ENCODE measurements at places on chromosomes 2 and 18. TPM values are rescaled to one million over a fixed set of nuclear protein-coding genes. Genes with fewer than 3 reads are reported as not detected.

DNA sequence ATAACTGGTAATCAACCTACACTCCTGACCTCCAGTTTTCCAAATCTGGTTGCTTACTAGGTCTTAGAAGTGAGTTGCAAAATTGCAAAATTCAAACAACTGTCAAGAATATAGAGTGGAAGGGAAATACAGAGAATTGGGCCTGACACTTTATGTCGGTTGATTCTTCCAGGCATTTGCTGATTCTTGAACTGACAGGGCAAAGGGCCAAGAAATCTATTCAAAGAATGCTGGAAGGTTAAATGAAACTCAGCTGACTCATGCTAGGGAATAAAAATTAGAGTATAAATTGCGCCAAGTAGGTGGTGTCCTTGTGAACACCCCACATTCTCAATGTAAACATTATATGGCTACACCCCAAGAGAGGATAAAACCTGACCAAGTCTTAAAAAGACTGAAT is 21.5 kb upstream of the ZSCAN30 start:
- no peak for DNase-seq

The CAPG gene
- 52.0 TPM for polyA plus RNA-seq

DNA sequence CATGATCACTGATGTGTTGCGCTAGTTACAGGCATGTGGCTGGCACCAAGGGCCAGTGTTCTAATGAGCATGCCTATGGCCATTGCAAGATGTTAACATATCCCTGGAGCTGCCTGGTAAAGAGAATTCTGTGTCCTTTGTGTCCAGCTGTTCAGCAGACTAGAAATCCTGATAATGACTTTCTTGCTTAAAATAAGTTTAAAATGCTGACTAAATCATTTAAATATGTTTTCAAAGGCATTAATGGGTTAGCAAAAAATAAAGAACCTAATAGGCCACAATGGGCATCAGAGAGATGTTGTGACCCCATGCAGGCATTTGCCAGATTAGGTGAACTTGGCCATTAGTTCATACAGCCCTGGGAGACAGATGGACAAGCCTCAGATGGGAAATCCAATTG is 67.5 kb downstream of the GPR39 start:
- no peak for DNase-seq

The SPEG gene
- polyA plus RNA-seq: 35.0 TPM

The ERFE gene
- 1.2 TPM for polyA plus RNA-seq

- DNase-seq: peak; percentile 53
These were observed 102.3 kb downstream of the BOD1L2 start for GRCh38 chr18:57249179-57249578.

DNA sequence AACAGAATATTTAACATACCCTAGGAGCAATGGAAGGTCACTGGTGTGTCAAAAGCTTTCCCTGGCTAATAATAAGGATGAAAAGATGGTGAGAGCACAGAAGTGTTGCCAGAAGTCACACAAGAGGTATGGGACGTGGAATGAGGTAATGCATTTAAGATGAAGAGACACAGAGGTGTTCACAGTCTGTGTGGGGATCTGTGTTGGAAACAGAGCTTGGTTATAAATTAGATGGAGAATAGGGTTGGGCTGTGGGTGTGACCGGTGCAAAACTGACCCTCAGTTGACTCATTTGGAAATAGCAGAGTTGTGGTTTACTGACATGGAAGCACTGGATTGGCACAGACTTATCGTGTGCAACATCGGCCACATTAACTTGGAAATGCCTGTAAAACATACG is 372.5 kb downstream of the SATB2 start:
- no peak for DNase-seq

DNA sequence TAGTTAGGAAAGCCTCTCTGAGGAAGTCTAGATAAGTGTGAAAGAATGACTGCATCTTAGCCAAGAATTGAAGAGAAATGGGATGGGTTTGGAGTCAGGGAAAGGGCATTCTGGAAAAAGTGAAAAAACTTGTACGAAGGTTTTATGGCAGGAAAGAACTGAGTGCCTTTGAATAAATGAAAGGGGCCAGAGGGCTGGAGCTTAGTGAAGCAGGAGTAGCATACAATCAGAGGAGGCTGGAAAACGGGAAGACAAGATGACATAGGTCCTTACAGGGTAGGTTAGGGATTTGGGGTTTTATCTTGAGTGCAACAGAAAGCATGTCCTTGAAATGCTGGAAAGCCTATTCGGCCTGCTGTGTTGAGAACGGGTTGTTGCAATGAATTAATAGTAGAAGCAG is 152.6 kb upstream of the RND3 start:
- DNase-seq: no peak

DNA sequence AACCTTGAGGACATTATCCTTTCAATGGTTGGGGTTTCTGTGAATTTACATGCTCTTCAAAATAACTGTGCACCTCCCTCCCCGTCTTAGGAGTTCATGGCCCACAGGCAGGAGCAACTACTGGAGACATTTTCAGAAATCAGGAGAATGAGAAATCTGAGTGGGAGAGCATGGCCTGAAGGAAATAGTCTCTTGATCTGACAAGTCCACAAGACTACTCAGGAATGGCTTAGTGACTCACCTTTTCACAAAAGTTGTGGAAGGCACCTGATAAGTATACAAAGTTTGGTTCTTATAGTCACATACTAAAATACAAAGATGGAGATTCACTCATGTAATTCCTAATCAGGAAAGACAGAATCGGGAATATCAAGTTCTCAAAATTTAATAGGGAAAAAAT is 83.6 kb upstream of the NCKAP5 start:
- no peak for DNase-seq

DNA sequence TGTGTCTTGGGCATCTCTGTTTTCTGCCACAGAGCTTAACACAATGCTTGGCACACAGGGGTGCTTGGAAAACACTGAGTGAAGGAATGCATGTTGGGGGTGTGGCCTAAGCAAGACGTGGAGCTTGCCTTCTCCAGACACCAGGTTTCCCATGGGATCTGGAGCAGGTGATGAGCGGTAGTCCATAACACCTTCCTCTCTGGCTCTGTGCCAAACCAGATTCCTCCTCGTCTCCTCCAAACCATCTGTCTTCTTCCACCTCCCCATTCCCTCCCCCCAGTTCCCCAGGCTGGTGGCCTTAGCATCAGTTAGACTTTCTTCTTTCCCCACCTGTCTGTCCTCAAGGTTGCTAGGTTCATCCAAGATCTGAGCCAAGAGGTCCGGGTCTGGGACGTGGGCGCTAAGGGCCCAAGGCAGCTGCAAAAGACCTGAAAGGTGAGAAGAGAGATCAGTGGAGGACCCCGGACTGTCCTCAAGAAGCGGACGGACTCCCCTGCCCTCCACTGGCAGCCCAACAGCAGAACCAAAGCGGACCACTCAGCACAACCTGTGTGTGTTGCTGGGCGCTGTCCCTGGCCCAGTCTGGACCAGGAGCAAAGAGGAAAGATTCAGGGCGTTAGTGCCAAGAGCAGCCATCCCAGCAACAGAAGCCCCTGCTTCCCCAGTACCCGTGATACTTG is 1.2 kb upstream of the ITM2C start:
- no peak for DNase-seq

DNA sequence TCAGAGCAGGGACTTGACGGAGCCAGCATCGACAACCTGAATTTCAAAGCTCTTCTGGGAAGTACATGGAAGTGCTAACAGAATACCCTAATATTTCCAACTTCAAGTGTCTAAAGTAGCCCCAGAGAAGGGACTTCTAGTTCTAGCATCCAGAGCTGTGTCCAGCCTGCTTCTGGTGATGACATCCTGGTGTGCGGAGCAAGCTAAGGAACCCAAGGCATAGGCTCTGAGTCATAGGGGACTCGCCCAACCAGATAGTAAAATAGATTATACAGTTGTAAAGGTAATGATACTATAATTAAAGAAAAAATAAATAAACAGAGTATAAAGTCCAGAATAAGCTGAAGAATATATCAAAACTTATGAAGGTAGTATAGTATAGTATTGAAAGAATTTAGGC is 108.1 kb upstream of the SERPINE2 start:
- no peak for DNase-seq

The CHAC2 gene
- polyA plus RNA-seq: 1.4 TPM

DNA sequence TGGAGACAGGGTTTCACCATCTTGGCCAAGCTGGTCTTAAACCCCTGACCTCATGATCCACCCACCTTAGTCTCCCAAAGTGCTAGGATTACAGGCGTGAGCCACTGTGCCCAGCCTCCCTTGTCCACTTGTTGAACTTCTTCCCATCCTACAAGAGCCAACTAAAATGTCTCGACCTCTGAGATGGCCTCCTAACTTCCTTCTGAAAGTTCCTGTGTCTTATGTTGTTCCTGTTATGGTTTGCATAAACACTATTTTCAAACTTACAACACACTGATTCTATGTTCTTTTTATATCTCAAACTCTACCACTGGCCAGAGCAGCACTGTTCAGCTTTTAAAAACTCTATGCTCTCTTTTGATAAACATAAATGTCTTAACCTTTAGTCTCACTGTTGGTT is 63.3 kb upstream of the UGP2 start:
- no peak for DNase-seq

- DNase-seq: no peak
These were observed 611.0 kb downstream of the KCNJ3 start for GRCh38 chr2:155309483-155309882.

The SPC25 gene
- 21.0 TPM for polyA plus RNA-seq

The SKA1 gene
- polyA plus RNA-seq: 18.1 TPM

- DNase-seq: no peak
These were observed 41.9 kb downstream of the SPTBN1 start for GRCh38 chr2:54497763-54498680.

- no peak for DNase-seq
These were observed 26.8 kb downstream of the DIS3L2 start for GRCh38 chr2:231988179-231988866.

The COLEC12 gene
- polyA plus RNA-seq: 119 TPM

The LRRC30 gene
- polyA plus RNA-seq: not detected

The QPCT gene
- 6.6 TPM for polyA plus RNA-seq

DNA sequence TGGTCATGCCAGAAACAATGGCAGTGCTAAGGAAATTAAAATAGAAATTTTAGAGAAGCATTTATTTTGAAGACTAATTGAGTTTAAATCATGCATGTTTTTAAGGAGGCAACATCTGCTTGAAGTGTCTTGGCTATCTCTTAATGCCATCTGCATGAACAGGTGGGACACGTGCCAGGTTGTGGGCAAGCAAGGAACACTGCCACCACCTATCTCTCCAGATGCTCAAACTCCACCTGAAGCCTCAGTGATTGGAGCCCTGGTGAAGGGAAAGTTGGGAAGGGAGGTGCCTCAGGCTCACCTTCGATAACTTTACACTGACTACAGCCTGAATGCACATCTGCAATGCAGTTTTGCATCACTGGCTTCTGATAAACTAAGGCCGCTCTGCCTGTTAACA is 91.5 kb downstream of the TPGS2 start:
- DNase-seq: no peak

DNA sequence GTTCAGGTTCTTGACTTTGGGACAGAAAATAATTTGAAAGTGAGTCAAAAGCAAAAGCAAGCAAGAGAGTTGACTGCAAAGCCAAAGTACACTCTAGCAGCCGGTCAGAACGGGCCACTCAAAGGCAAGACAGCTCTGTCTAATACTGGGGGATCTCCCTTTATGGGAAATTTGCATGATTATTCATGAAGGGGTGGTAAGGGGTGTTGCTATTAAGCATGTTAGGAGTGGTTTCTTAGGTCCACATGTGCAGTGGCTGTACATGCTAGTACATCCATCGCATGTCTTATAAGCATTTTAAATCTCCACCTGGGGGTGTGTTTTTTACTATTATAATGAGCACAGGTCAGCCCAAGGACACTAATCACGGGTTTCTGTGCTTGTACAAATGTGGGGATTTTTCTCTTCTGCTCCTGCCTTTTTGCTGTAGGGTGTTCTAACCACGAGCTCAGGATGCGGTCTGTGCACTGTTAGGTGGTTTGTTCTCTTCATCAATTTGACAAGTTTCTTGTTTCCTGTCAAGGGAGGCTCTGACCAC is 60.2 kb upstream of the SPP2 start:
- DNase-seq: no peak

The SLC25A12 gene
- polyA plus RNA-seq: 24.3 TPM

GRCh38 chr2:196170606-196171247 is 651 bp downstream of the STK17B start:
- peak; percentile 67 for DNase-seq

DNA sequence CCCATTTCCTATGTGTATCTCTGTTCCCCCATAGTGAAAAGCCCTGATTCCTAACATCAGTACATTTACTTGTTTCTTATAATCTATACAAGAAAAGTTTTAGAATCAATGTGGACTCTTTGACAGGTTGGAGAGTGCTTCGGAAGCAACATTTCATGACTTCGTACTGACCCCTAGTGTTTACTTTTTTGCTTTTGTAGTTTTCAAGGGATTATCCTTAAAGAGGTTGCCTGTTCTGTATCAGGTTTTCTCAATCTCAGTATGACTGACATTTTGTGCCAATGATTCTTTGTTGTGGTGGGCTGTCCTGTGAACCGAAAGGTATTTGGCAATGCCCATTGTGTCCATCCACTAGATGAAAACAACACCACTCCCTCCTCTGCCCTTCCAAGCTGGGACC is 43.3 kb upstream of the SERPINB2 start:
- DNase-seq: no peak

DNA sequence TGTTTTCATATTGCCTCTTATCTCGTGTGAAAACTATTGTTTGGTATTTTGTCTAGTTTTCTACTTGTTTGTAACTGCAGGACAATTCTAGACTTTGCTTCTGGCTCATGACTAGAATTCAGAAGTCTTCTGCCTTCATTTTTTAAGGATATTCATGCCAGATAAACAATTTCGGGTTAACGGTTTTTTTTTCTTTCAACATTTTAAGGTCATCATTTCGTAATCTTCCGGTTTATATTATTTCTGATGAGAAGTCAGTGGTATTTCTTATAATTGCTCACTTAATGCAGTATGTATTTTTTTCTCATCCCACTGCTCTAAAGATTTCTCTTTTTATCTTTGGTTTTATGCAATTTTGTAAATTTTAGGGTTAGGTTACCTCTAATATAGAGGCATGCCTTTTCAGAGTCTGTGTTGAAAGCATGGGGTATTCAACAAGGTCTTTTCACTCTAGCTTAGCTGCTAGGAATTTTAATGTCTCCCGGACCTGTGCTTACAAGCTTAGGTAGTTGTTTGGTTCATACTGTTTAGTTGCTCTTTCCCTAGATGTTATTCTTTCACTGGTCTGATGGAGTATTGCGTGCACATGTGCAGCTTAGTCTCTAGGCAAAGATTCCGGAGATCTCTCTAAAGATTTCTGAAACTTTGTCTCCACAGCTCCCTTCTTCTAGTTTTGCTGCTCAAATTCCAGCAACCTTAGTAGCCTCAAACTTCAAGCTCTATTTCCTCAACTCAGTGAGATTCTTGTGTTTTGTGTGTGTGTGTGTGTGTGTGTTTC is 198.1 kb downstream of the MCFD2 start:
- no peak for DNase-seq

GRCh38 chr2:212005085-212005671 is 533.4 kb downstream of the ERBB4 start:
- no peak for DNase-seq

The CYTIP gene
- 2.6 TPM for polyA plus RNA-seq

- DNase-seq: no peak
These were observed 57.3 kb upstream of the KLF7 start for GRCh38 chr2:207223051-207223450.

The GNLY gene
- polyA plus RNA-seq: 2.7 TPM

The PKDCC gene
- polyA plus RNA-seq: 188 TPM

The COBLL1 gene
- 22.3 TPM for polyA plus RNA-seq

- no peak for DNase-seq
These were observed 17.3 kb downstream of the ZBTB7C start for GRCh38 chr18:48391868-48392267.

- peak; percentile 71 for DNase-seq
These were observed 565.5 kb upstream of the CHAC2 start for GRCh38 chr2:53202063-53202462.

The TCF23 gene
- polyA plus RNA-seq: 0.06 TPM

The CLEC4F gene
- 0.13 TPM for polyA plus RNA-seq

Data from right lung (tissue), 10 donors.